ENCODE measurements at places on chromosomes 7 and 10. TPM values are rescaled to one million over a fixed set of nuclear protein-coding genes. Genes with fewer than 3 reads are reported as not detected.

The CALML5 gene
- 0.71 TPM for total RNA-seq

The RAPGEF5 gene
- 9.3 TPM for total RNA-seq

The SFTPA1 gene
- not detected for total RNA-seq

The SLC39A12 gene
- total RNA-seq: not detected

The FAM25G gene
- total RNA-seq: not detected

The STAG3 gene
- 0.05 TPM for total RNA-seq

The C7orf33 gene
- not detected for total RNA-seq

The LBX1 gene
- not detected for total RNA-seq

Measured in HT-29 (cell line).